ENCODE measurements at places on chromosomes 16 and 17.

DNA sequence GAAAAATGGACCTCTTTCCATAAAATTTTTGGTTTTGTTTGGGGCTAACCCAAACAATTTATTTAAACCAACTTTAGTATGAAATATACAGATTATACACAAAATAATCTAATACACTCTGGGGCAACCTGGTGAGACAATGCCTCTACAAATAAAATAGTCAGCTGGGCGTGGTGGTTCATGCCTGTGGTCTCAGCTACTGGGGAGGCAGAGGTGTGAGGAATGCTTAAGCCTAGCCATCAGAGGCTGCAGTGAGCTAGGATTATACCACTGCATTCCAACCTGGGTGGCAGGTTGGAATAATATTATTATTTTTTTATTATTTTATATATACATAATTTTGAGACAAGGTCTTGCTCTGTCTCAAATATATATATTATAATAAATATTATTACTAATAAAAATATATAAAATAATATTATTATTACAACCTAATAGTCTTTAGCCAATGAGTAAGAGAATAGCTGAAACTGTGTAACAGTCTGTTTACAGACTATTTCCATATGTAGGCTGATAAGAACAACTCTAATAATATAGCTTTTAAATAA lies 50.5 kb downstream of the GLG1 start:
- no peak for DNase-seq

DNA sequence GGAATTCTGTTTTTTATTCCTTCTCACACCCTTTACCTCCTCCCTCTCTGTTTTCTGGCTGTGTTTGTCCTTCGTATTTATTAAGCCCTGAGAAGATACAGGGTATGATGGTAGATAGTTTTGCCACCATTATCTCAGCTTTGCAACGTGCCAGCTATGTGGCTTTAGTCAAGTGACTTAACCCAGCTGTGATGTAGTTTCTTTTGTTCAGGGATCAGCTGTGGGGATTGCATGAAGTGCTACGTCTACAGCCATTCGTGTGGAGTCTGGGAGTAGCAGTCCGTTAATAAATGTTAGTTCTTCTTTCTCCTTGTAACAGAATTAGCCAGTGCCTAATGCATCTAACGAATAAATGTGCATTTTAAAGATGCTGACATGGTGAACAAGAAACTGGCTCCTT lies 128.4 kb downstream of the HAPSTR1 start:
- DNase-seq: no peak

- no peak for DNase-seq
Observed at GRCh38 chr17:63774969-63775265, 947 bp downstream of the DDX42 start.

DNA sequence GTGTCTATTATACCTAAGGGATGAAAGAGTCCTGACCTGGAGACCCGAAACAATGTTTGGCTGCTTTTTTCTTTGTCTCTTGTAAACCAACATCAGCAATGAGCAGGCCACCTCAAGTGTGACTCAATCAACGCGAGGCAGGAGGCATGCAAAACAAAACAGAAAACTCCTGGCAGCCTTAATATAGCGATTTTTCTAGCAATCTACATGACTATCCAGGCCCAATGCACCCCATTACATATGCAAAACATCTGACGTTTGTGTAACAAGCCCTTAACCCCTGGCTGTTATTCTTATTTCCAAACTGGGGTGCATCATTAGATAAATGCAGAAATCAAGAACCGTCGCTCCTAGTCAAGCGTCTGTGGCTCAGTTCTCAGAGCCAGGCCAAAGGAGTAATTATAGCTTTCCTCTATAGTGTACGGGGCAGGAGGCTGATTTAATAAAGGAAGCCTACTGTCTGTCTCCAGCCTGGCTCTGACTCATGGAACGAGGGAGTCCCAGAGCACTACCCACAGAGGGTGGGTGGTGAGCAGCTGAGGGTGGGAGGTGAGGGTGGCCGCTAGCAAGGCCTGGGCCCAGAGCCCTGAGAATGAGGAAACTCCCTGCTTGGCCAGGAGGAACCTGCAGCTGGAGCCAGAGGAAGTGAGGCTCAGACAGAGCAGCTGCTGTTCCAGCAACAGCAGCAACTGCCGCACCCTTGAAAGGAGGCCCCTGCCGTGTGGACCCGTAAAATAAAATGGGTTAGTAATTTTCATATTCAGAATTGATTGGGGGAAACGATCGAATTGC lies 43.9 kb downstream of the CHD9 start:
- peak; percentile 11 for DNase-seq

GRCh38 chr16:74991593-74992403 lies 6.9 kb upstream of the WDR59 start:
- no peak for DNase-seq

DNA sequence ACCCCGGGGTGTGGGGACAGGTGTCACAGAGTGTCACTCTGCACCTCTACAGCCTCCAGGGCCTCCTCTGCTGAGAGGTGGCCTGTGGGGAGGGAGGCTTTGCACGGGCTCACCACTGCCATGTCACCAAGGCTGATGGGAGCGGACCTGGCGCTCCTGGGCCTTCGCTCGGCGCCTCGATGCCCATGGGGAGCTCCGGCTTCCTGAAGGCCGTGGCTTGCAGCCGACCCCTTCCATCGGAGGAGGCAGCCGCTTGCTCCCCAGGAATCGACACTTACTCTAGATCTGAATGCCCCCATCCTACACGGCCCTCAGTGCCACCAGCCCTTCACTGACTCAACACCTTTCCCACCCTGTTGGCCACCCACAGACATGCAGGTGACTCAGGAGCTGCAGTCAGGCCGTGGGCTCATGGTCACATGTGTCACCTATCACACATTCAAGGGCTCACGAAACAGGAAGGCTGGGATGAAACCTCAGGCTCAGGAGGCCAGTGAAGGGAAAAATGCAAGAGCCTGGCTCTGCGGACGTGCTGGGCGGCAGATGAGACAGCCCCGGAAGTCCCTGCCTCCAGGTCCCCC lies 11.9 kb downstream of the LGALS3BP start:
- DNase-seq: no peak

- DNase-seq: no peak
Observed at GRCh38 chr16:89200850-89201411, 594 bp upstream of the SLC22A31 start.

DNA sequence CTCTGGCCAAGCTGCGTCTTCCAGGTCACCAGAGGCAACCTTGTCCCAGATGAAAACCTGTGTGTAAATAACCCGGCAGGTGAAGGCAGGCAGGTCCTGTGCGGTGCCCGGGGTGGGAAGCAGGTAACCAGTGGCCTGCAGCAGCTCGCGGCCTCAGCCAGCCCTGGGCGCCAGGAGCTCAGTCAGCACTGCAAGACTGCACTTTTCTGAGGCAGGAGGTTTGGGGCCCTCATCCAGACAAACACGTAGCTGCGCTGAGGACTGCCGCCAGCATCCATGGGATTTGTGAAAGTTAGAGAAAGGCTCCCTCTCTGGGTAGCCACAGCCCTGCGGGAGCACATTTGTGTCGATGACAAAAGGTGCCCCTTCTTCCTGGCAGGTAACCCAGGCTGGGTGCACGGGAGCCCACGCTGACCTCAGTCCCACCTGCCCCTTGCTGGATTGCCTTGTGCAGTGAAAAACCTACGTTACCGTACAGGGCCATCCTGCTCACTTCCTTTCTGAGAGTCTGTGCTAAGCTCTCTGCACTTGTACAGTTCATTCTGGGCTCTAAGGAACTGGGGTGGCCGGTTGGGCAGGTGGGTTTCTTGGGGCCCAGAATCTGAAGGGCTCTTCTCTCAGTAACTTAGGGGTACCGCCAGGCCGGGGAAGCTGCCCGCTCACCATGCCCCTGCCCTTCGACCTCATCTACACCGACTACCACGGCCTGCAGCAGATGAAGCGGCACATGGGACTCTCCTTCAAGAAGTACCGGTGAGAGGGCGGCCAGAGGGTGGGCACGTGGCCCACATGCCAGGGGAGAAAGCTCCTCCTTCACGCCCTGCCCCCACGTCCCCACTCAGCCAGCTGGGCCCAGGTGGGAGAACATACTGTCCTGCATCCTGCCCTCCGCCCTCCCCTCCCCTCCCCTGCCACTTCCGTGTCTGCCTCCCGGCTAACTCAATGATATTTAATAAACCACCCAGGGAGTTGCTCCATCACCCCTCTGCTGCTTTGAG lies 56.4 kb downstream of the MGAT5B start:
- no peak for DNase-seq

- DNase-seq: no peak
Observed at GRCh38 chr17:59527325-59527917, 38.0 kb upstream of the DHX40 start.

DNA sequence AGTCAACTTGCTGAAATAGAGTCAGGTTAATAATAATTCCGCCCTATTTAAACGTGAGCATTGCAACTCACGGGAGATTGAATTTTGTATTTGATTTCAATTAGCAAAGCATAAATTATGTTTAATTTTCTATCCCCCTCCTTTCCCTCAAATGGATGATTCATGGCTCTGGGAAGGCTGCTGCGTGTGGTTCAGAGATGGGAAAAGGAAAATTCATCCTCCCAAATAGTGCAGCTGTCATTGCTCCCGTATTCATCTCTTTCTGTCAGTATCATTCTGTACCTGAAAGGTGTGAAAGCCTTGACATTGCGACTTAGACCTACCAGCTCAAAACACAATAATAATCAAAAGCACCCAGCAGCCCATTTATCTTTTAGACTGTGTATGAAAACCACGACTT lies 447.3 kb downstream of the HS3ST4 start:
- no peak for DNase-seq
